ENCODE measurements at places on chromosomes 7 and 10.

DNA sequence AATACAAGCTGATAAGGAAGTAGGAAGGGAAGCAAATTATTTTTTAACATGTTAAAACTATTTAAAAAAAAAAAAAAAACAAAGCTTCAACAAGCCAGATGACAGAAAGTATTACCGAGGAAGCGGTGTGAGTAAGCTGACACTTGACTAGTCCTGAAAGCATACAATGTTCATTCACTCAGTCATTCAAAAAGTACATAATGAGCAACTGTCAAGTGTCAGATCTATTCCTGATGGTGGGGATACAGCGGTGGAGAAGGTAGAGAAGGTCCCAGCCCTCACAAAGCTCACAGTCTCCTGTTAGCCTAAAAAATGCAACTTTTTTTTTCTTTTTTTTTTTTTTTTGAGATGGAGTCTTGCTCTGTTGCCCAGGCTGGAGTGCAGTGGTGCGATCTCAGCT is 40.0 kb downstream of the RAPGEF5 start:
- DNase-seq, result no peak

DNA sequence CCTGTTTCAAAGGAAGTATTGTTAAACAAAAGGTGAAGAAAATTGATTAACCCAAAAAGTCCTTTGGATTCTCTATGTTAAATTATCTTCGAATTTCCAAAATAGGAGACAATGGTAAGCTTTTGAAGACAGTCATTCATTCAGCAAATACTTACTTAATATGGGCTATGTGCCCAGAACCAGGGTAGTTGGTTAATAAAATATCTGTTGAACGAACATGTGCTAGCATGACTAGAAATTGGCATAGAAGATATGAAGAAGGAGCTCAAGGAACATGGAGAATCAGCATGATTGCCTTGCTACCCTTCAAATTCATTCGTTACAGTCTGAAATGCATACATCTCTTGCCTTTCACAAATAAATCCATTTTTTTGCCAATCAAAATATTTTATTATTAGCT is 123.1 kb upstream of the RHEB start:
- no peak for DNase-seq

GRCh38 chr10:126950401-126951105 is 45.3 kb downstream of the DOCK1 start:
- DNase-seq, result no peak

DNA sequence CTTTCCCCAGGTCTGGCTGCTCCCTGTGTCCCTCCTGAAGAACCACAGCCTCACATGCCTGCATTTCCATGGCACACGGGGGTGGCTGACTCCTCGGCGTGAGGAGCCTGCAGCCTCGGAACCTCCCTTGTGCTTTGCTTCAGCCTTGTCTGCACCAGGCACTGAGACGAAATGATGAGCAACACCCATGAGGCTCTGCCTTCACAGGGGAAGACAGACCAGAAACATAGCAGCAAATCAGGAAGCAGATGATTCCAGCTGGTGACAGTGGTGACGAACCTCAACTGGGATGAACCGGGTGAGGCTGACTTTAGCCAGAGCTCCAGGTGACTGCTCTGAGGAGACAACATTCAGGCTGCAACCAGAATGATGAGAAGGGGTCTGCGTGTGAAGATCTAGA is 84.5 kb upstream of the SMNDC1 start:
- DNase-seq, result no peak

DNA sequence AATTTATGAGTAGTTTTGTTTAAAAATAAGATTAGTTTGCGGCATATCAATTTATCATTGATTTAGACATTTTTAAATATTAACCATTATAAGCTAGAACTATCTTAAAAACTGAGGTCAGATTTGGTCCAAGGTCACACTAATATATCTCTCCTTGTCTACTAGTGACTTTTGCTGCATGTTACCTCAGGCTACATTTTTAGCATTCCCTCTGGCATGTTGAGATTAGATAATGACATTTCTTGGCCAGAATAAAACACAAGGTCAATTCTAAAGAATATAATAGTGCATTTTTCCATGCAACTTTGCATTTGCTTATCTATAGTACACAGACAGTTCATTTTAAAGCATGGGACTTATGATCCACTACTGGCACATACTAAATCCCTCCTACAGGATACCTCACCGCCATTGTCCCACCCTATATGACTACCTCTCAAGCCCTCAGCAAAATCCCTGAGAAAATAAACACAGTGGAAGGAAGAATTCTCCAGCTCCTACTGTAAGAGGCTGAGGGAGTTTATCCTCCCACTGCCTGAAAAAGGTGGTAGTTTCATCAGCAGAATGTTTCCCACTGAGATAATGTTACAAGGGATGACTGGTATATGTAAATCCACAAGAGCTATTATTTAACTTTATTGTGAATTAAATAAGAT is 816.4 kb downstream of the GRM8 start:
- DNase-seq, result no peak

DNA sequence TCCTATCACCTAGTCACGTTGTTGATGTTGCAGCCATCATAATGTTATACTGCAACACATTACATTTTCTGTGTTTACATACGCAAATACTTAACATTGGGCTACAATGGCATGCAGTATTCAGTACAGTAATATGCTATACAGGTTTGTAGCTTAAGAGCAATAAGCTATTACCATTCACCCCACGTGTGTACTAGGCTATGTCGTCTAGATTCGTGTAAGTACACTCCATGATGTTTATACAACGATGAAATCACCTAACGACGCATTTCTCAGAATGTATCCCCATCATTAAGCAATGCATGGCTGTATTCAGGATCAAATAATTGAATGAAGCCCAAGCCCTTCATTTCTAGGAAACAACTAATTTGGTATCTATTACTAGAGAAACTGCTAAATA is 43.4 kb upstream of the C1GALT1 start:
- DNase-seq, result no peak

Measured in cortex of kidney (tissue), 1 donor.